LHCN-M2 (cell line): ENCODE measurements at places on chromosomes 11 and 22. TPM values are rescaled to one million over a fixed set of nuclear protein-coding genes. Genes with fewer than 3 reads are reported as not detected.

Gene ENTHD1
- not detected in 2 replicates for total RNA-seq

Gene CECR2
- 0.11 TPM in 1 of 2 replicates, not detected in the other for total RNA-seq

Gene TRIM64
- total RNA-seq, result not detected in 2 replicates

Gene PARVG
- not detected in 2 replicates for total RNA-seq

Gene RPS3
- total RNA-seq, result 996 and 1,030 TPM in 2 replicates

Gene PPP2R1B
- 29.3 and 32.3 TPM in 2 replicates for total RNA-seq

Gene EIF1AD
- 47.0 and 53.3 TPM in 2 replicates for total RNA-seq

Gene CNTN5
- 0.69 TPM in 1 of 2 replicates, not detected in the other for total RNA-seq

Gene CLDN5
- 4.9 and 11.1 TPM in 2 replicates for total RNA-seq

Gene SPDYC
- not detected in 2 replicates for total RNA-seq

Gene ARHGAP8
- total RNA-seq, result not detected in 2 replicates

Gene TRIM49
- total RNA-seq, result not detected in 2 replicates

Gene ARRB1
- total RNA-seq, result 16.7 and 22.4 TPM in 2 replicates

Gene OR2AG2
- 0.19 TPM in 1 of 2 replicates, not detected in the other for total RNA-seq

Gene BEST1
- 3.5 and 7.1 TPM in 2 replicates for total RNA-seq

Gene SHISAL1
- 0.29 and 1.3 TPM in 2 replicates for total RNA-seq

Gene FXYD2
- not detected in 2 replicates for total RNA-seq

Gene CSTPP1
- 20.7 and 25.2 TPM in 2 replicates for total RNA-seq

Gene EIF3M
- 616 and 708 TPM in 2 replicates for total RNA-seq

Gene C11orf65
- 0.83 and 1.3 TPM in 2 replicates for total RNA-seq
